ENCODE measurements at places on chromosomes 4 and X. TPM values are rescaled to one million over a fixed set of nuclear protein-coding genes. Genes with fewer than 3 reads are reported as not detected.

TLR3 gene
- 0.62 TPM for total RNA-seq

MAGEA10 gene
- total RNA-seq, result not detected

PRRG1 gene
- 8.7 TPM for total RNA-seq

F9 gene
- total RNA-seq, result not detected

PRRG3 gene
- total RNA-seq, result 2.0 TPM

NBDY gene
- 12.2 TPM for total RNA-seq

HEPH gene
- total RNA-seq, result 168 TPM
